ENCODE measurements at places on chromosomes 12 and 14.

DNA sequence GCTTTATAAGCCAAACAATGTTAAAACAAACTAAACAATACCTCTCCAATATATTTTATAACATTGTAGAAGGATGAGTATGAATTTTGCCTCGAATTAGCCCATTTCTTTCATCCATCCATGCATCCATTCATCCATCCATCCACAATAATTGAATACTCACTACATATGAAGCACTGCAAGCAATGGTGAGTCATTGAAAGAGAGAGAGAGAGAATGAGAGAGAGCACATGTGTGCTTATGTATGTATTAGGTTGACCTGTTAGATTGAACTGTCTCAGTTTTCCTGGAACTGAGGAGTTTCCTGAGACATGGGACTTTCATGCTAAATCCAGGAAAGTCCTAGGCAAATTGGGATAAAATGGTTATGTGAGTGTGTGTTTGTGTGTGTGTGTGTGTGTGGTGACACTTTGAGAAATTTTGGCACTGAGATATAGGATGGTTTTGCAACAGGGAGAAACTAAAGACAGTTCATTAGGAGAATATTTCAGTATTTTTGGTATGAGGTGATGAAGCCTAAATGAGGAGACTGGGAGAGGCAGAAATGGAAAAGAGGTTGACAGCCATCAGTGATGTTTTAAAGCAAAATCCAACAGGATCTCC lies 98.4 kb downstream of the C12orf75 start:
- no peak for DNase-seq

DNA sequence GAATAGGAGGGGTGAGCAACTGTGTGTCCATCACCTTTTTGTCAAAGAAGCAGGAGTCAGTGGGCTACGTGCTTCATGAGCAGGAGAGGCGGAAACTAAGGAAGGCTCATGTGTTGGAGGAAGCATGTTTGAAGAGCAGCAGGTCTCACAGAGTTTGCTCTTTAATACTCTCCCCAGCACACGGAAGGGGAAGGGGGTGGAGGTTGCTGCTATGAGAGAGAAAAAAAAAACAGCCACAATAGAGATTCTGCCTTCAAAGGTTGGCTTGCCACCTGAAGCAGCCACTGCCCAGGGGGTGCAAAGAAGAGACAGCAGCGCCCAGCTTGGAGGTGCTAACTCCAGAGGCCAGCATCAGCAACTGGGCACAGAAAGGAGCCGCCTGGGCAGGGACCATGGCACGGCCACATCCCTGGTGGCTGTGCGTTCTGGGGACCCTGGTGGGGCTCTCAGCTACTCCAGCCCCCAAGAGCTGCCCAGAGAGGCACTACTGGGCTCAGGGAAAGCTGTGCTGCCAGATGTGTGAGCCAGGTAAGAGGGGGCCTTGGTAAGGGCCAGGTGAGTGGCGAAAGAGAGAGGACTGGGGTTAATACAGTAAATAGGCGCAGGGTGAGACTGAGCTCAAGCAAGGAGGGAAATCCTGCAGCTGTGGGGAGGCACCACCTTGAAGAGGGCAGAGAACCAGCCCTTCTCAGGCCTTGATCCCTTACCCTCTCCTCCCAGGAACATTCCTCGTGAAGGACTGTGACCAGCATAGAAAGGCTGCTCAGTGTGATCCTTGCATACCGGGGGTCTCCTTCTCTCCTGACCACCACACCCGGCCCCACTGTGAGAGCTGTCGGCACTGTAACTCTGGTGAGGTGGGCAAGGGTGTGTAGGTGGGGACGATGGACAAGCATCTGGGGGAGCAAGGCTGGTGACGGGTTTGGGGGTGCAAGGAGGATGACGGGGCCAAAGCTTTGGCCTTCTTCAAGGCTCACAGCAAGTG lies at the start of gene CD27:
Gene CD27, plus strand, starts transcription at position 252 of the 985 bp plus-strand sequence. Its CDS starts 141 bp downstream, at position 393.
- no peak for DNase-seq

DNA sequence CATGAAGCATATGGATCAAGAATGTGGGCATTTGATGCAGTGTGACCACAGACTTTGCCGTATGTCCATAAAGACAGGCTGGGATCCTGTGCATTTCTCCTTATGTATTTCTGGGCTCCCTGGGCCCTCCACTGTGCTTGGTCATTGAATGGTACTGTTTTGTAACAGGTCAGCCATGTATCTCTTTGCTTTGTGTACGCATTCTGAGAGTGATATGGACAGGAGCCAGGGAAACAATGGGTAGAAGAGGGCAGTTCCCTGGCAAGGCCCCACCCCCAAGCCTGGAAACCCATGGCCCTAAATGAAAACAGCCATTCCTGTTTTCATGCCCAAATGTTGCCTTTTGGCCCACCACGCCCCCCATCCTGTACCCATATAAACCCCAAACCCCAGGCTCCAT lies 15.2 kb upstream of the FBXO34 start:
- no peak for DNase-seq

DNA sequence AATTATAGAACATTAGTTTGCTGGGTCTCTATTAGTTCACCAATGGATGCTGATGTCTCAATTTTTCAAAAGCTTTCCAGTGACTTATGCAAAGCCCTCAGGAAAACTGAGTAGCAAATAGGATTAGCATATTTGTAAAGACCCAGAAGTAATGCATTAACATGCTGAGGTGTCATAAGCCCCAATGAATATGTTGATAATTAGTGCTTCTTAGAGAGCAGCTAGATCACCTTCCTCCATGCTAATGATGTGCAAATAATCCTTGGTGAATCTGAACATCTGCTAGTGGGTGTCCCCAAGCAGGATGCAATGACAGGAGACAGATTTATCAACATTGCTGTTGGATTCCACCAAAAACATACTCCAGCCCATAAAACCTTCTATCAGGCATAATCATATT lies 19.0 kb downstream of the IFNG start:
- no peak for DNase-seq

DNA sequence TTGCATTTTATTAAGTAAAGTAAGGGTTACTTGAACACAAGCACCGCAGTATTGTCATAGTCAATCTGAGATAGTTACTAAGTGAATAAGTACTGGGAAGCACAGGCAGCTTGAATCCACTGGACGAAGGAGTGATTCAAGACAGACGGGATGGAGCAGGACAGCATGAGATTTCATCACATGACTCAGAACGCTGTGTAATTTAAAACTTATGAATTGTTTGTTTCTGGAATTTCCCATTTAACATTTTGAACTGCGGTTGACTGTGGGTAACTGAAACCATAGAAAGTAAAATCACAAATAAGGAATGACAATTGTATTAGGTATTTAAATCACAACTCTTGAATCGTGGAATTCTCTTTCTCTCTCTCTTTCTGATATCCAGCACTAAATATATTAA lies 1630.4 kb upstream of the SEL1L start:
- DNase-seq, result no peak

- DNase-seq, result no peak
These were observed 272 bp downstream of the HECTD1 start for GRCh38 chr14:31207287-31207754.

DNA sequence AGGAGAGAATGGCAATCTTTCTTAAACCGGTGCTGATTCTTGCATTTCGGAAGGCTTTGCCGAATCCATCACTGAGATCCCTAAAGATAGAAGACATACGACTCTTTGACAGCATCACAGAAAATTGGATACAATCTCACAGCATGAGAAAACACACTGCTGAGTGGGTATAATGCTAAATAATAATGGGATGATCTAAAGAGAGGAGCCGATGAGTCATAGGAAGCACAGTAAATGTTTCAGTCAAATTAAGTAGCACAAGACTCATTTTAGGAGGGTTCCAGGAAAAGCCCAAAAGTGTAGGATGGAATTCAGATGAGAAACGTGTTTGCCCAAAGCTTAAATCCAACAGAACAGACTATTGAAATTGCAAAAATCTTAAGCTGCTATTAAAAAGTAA lies 81.7 kb downstream of the CPNE8 start:
- peak; percentile 22 for DNase-seq

GRCh38 chr12:115375186-115375991 lies 691.4 kb upstream of the TBX3 start:
- DNase-seq, result peak; percentile 12

DNA sequence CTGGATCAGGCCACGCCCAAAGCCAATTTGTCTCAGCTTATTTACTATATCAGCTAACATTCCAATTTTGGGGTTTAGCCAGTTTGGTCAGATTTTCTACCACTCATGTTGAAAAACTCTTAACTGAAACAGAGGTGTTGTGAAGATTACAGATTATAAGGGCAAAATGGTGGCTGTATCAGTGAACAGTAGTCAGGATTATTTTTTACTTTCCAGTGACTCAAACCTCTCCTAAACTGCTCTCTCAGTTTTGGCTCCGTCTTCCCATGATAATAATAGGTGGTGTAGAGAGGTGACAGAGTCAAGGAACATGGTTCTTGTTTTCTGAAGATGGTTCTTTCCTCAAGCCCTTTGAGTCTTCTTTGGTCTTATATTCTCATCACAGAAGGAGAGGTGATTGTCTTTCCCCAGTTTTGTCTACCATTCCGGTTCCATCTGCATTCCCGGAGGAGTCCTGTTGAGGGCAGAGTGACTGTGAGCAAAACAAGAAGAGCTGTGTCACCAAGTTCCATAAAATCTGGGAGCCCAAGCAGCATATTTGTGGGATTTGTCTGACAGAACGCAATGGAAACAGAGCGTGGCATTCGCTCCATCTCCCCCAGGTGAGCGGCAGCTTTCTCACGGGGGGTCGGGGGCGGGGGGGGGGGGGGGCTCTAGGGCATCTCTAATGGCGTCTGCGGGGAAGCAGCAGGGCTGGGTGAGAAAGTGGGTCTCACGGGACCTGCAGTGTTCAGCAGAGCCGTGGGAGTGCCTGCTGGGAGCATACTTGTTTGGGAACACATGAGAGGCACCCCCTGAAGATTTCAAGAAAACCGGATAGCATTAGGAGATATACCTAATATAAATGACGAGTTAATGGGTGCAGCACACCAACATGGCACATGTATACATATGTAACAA lies 59.1 kb downstream of the TBC1D30 start:
- no peak for DNase-seq

GRCh38 chr12:112839386-112839972 lies 47.9 kb downstream of the RPH3A start:
- no peak for DNase-seq

DNA sequence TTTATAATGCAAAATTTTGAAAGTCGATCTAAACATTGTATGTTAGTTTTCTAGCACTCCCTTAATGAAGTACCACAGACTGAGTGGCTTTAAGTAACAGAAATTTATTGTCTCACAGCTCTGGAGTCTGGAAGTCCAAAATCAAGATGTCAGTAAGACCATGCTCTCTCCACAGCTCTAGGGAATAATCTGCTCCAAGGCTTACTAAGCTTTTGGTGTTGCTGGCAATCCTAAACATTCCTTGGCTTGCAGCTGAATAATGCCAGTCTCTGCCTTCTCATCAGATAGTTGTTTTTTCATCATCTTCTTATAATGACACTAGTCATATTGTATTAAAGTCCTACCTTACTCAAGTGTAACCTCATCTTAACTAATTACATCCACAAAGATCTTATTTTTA lies 102.2 kb downstream of the RASSF9 start:
- no peak for DNase-seq
